Activated CD4-positive, alpha-beta T cell treated with anti-CD3 and anti-CD28 coated beads, Interleukin-2, amount 50 U/mL, for 48 hours (primary cell): ENCODE measurements at places on chromosomes 13 and 19.

DNA sequence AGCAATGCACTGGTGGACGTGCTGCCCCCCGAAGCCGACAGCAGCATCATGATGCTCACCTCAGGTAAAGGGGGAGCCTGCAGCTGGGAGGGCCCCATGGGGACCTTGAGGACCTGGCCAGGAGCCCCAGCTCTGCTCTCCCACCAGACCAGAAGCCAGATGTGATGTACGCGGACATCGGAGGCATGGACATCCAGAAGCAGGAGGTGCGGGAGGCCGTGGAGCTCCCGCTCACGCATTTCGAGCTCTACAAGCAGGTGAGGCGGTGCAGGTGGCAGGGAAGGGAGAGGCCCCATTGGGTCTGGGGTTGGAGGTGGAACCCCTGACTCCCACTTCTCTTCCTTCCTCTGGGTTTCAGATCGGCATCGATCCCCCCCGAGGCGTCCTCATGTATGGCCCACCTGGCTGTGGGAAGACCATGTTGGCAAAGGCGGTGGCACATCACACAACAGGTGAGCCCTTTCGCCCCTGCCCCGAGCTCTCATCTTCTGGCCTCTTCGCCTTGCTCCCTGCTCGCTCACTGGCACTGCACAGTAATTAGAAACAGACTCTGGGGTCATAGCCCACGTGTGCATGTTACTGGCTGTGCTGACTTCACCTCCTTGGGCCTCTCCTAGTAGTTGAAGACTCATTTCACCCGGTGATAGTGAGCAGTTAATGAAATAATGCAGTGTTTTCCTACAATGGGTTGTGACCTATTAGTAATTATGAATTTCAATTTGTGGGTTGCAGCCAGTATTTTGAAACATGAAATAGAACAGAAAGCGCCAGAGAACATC, 3.6 kb downstream of the PSMC4 start:
- no peak for DNase-seq

- peak; percentile 85 for DNase-seq
Observed at GRCh38 chr19:45439569-45440258, 16.0 kb upstream of the ERCC1 start.

- no peak for DNase-seq
Observed at GRCh38 chr13:25167382-25168174, 4.5 kb downstream of the AMER2 start.

- DNase-seq: no peak
Observed at GRCh38 chr13:23579896-23580683, 9.9 kb downstream of the TNFRSF19 start.

GRCh38 chr13:105219651-105220050, 1315.8 kb downstream of the EFNB2 start:
- DNase-seq: no peak

DNA sequence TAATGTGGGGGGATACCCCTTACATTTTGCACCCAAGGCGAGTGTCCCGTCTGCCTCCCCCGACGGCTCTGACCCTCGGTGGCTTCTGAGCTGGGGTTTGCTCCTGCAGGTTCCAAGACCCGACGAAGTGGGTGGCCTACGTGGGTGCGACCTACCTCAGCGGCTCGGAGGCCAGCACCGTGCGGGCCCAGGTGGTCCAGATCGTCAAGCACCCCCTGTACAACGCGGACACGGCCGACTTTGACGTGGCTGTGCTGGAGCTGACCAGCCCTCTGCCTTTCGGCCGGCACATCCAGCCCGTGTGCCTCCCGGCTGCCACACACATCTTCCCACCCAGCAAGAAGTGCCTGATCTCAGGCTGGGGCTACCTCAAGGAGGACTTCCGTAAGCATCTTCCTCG, 19.1 kb downstream of the TIMM13 start:
- DNase-seq: no peak
